RPMI7951 (cell line): ENCODE measurements at places on chromosomes 1 and 21. TPM values are rescaled to one million over a fixed set of nuclear protein-coding genes. Genes with fewer than 3 reads are reported as not detected.

The ARMH1 gene
- total RNA-seq: 0.29 TPM in 1 of 2 replicates, not detected in the other

The C8B gene
- total RNA-seq: not detected in 2 replicates

The C8A gene
- not detected in 2 replicates for total RNA-seq

The VAMP3 gene
- 140 and 167 TPM in 2 replicates for total RNA-seq

The ADORA1 gene
- 15.0 and 16.6 TPM in 2 replicates for total RNA-seq

The LEPROT gene
- 42.7 and 56.4 TPM in 2 replicates for total RNA-seq

GRCh38 chr21:43337901-43338655, 88.9 kb downstream of the SIK1 start:
- DNase-seq: no peak

- DNase-seq: no peak
Measured at GRCh38 chr1:46117810-46118494, 14.5 kb downstream of the PIK3R3 start.

GRCh38 chr1:156291226-156292061, 4.0 kb downstream of the GLMP start:
- peak; percentile 75 for DNase-seq

DNA sequence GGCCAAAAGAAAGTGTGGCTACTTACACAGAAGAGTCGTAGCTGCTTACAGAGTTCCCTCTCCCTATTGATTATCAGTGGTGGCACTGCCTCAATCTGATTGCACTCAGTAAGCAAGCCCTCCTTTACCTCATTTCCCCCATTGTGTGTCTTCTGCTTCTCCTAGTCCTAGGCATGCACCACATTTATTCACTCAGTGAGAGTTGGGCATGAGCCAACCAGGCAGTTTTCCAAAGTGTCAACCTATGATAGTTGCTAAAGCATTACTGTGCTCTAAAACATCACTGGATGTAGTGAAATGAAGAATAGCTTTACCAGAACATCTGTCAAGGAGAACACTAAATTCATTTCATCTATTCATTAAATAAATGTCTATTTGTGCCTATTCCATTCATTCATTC, 19.3 kb downstream of the GJA5 start:
- no peak for DNase-seq

DNA sequence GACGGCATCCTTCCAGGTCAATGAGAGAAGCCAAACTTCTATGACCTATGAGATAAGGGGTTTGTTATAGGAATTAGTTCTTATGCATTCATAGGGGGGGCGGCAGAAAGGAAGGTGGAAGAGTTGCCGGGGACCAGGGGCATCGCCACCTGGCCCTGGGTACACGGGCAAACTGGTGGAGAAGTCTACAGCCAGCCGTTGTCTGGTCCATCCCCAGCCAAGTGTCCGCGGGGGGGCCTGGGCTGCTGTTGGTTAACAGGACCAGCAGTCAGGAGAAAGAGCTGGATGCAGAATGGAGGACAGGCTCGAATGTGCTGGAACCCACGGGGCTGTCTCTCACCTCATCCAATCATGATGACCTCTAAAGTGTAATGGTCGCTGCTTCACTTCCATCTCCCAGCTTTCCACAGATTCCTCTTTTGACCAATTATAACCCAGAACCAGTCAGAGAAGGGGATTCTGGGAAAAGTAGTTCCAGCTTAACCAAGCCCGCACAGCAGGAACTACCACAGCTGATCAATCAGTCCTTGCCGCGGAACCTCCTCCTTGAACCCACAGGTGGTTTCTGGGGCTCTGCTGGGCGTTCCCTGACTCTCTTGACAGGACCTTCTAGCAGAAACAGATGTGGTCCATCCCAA, 17.8 kb downstream of the TMEM51 start:
- no peak for DNase-seq

DNA sequence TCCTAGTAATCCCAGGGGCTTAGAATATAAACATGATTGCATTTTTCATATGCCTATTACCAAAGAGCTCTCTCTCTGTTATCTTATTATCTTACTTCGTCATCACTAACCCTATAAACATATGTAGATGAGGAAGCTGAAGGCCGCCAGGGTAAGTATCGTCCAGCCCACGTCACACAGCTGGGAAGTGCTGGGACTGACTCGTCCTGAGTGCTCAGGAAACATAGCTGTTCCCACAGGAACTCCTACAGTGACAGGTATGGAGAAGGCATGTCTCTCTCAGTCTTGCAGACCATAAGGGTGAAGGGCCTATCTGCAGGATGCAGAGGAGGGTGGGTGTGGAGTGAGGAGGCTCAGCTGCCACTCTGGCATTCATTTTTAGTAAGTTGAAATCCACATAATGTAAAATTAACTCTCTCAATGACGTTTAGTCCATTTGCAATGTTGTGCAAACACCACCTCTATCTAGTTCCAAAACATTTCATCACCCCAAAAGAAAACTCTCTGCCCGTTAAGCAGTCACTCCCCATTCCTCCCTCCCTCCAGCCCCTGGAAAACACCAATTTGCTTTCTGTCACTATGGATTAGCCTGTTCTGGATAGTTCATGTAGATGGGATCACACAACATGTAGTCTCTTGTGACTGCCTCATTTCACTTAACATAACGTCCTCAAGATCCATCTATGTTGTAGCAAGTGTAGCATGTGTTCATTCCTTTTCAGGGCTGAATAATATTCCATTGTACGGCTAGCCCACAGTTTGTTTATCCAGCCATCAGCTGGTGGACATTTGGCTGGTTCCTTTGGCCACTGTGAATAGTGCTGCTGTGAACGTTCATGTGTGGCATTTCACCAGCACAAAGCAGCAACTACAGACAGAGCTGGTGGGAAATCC, 68.3 kb downstream of the TCP10L start:
- no peak for DNase-seq

DNA sequence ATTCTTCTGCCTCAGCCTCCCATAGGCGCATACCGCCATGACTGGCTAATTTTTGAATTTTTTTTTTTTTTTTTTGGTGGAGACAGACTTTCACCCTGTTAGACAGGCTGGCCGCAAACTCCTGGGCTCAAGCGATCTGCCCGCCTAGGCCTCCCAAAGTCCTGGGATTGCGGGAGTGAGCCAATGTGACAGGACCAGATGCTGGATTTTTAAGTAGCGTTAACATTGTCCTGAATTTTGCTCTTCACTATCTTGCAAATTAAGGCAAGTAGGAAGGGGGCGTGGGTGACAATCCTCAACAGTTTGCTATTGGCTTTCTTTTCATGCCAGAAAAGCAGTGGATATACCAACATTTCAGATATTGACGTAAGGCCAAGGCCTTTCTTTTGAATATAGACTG, 49.7 kb upstream of the TSNAX start:
- DNase-seq: no peak

- no peak for DNase-seq
Measured at GRCh38 chr1:24621121-24621520, 22.0 kb upstream of the SRRM1 start.

DNA sequence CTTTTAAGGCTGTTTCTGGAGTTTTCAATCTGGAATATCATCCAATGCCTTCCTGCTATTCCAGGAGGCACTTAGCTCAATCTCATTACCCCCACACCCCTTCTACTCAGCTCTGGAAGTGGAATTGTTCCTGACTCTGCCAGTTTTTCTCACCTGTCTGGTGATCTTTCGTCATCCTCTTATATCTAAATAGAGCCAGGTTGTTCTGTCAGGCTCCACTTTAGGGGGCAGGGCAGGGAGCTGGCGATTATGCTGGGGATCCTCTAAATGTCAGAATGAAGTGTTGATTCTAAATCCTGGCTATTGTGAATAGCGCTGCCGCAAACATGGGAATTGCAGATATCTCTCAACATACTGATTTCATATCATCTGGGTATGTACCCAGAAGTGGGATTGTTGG, 63.6 kb upstream of the ETV3 start:
- DNase-seq: no peak

DNA sequence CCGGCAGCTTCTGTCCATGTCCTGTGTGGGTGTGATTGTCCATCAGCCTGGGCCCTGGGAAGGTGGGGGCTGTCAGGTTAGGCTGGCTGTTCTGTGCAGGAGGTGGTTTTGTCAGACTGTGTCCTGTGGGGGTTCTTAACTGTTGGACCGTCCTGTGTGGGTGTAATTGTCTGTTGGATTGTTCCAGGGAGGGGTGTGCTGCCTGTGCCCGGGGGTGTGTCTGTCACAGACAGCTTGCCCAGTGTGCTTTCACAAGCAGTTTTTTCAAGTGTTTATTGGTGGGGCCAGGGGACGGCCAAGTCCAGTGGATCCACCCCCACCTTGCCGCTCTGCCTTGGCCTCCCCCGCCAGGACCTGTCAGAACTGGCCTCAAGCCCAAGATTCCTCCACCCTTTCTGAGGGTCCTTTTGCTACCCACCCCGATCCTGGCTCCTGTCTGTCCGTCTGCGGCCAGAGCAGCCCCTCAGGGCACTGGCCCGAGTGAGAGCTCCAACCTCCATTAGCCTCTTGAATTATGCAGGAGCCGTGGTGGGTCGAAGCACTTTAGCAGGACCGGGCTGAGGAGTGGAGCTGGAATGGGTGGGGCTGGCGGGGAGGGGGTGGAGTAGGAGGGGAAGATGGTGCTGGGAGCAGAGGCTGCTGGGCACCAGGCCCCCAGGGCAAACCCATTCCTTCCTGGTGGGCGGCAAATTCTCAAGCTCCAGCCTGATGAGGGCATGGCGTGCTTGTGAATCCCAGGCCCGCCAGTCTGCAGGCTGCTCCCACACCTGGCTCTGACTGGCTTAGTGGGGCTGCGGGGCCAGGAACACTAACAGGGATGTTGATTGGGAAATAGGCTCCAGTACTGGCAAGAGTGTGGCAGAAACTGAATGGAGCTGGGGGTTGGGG, 47.2 kb downstream of the PTPRF start:
- DNase-seq: no peak

DNA sequence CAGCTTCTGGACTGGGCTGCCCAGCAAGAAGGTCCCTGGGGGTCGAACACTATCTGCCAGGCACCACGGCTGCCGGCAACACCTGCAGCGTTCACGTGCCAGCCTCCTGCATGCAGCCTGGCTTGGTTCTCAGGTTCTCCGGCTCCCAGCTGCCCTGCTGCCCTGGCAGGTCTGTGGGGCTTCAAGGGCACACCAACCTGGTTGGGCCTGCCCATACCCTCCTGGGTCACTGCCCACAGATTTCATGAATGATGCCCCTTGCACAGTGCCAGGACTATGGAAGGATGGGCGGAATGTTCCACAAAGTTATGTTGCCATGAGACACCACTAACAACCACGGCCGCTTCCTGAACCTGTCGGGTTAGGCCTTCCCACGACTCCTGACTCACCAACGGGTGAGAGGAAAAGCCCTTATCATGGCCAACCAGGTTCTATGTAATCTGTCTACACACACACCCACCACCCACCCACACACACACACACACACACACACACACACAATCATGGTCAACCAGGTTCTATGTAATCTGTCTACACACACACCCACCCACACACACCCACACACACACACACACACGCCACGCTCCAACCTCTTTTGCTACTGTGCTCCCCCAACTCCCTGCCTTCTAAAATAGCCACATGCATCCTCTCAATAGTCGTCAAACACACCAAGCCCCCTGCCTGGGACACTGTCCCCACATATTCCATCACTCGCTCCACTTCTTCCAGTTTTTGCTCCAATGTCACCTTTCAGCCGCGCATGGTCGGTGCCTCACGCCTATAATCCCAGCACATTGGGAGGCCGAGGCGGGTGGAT, 32.2 kb downstream of the HSPG2 start:
- peak; percentile 42 for DNase-seq

- DNase-seq: no peak
Measured at GRCh38 chr1:200311256-200311655, 98.6 kb downstream of the ZNF281 start.
